ENCODE measurements at places on chromosomes 5 and 9.

- no peak for DNase-seq
These were observed 25.9 kb upstream of the NDST1 start for GRCh38 chr5:150481972-150482406.

GRCh38 chr5:150116667-150117400, 30.5 kb upstream of the CSF1R start:
- DNase-seq: no peak

GRCh38 chr5:122089096-122090013, 11.3 kb upstream of the LOX start:
- DNase-seq: no peak

DNA sequence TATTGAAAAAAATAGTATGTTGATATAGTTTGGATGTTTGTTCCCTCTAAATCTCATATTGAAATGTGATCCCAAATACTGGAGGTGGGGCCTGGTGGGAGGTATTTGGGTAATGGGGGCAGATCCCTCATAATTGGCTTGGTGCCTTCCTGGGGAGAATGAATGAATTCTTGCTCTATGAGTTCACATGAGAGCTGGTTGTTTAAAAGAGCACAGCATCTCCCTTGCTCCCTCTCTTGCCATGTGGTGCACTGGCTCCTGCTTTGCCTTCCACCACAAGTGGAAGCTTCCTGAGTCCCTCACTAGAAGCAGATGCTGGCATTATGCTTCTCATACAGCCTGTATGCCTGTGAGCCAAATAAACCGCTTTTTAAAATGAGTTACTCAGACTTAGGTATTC, 154.8 kb downstream of the ADAMTS6 start:
- DNase-seq: no peak

- no peak for DNase-seq
These were observed 80.0 kb upstream of the OTULINL start for GRCh38 chr5:14501353-14502293.

GRCh38 chr5:96657068-96657467, 5.1 kb upstream of the CAST start:
- DNase-seq: peak; percentile 76

GRCh38 chr5:55231029-55231918, 2.1 kb downstream of the CCNO start:
- no peak for DNase-seq

- DNase-seq: no peak
These were observed 32.3 kb downstream of the PALM2AKAP2 start for GRCh38 chr9:109812331-109812730.
